GOT3 (cell line): ENCODE measurements at places on chromosomes 5 and 9.

DNA sequence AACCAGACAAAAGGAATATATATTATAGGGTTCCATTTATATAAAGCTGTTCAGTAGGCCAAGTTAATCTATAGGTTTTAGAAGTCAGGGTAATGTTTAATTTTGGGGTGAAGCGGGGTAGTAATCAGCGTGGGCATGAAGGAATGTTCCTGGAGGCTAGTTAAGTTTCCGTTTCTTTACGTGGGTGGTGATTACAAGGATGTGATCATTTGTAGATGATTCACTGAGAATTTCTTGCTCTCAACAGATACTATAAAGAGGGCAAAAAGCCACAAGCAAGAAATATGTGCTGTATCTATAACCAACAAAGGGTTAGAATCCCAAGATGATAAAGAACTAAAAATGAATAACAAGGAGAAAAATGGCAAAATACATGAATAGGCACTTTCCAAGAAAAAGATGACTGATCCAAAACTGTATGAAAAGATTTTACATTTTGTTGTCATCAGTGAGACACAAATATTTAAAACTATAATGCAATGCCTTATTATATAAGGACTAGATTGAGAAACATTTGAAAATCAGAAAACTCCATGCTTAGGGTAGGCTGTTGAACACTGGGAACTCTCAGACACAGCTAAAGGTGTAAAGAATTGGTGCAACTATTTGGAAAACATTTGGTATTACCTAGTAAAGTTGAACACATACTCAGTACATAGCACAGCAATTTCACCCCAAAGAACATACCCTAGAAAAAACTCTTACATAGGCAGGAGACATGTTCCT is 224.3 kb upstream of the S1PR3 start:
- no peak for DNase-seq

- DNase-seq: no peak
These were observed 15.7 kb downstream of the RFK start for GRCh38 chr9:76378367-76379073.

DNA sequence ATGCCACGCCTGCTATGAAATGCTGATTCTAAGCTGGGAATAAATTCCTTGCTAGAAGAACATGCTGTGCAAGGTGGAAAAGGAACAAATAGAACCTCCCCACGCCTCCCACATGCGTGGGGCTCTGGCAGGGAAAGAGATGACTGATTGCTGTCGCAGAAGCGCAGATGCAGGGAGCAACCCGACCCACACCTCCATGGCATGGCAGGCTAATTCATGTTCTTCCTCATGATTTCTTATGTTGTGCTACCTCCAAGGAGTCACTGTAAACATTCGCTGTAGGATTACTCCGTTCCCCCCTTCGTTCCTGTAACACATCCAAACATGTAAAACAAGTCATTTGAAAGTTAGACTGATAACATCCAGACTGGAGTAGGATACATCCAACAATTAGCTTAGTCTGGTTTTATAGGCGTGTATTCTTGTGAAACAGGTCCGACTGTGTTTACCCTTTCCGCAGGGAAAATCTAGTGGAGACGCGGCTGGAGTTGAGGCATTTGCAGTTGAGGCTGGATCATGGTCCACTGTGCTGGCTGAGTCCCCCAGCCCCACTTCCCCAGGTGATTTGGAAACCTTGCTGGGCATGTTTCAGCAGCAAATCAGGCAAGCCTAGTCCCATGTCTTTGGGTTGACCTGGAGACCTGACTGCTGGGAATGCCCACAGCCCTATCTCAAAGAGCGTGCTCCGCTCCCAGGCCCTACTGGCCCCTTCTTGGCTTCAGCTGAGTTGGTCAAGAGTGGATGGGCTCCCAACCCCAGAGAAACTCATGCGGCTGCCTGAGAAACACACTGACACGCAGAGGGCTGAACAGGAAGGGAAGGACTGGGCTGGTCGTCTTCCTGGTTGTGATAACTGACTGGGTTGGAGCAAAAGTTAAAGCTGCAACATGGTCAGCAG is 24.8 kb upstream of the ANKRD33B start:
- DNase-seq: no peak

DNA sequence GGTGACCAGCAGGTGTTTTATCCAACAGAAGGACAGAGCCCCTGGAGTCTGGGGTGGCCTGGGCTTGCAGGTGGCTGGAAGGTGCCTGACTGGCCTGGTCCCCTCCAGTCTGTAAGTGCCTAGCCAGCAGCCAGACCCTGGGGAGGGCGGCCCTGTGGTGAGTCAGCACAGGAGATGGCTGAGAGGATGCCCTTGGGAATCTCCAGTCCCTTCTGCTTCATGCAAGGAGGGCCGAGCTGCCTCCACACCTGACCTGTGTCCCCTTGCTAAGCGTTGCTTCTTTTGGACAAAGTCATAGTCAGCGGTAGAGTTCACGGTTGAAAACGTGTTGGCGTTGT is 20.2 kb downstream of the OBP2B start:
- no peak for DNase-seq

DNA sequence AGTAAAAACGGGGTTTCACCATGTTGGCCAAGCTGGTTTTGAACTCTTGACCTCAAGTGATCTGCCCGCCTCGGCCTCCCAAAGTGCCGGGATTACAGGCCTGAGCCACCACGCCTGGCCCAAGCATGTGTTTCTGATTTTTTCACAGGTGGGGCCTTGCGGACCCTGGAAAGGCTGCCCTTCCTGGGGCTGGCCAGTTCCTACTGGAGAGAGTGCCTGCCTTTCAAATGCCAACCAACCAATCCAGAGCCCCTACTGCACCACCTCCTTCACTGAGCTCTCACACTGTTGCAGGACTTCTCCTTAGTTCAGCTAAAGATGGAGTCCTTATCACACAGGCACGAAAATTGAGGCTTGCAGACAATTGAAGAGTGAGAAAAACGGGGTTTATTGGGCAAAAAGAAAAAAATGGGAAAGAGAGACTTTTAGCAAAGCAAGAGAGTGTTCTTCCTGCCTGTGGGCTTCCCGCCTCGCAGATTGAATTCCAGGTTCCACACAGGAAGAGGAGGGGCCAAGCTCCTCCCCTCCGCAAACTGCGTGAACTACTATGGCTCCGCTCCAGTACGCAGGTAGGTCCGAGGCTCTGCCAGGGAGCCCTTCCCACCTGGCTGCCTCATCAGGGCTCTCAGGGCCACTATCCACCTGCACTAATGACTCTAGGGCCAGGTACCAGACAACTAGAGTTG is 8.3 kb upstream of the CMBL start:
- DNase-seq: no peak

- DNase-seq: no peak
These were observed 53.3 kb upstream of the SLIT3 start for GRCh38 chr5:169354263-169354662.

DNA sequence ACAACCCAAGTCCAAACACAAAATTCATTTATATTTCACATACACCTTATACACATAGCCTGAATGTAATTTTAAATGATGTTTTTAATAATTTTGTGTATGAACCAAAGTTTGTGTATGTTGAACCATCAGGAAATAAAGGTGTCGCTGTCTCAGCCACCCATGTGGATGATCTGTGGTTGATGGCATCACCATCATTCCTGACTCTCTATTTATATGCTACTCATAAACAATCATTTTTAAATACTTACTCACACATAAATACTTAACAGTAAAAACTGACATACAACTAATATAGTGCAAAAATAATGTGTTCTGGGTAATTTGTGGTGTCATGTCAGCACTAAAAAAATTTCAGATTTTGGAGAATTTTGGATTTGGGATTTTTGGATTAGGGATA is 38.4 kb downstream of the SMC5 start:
- no peak for DNase-seq

DNA sequence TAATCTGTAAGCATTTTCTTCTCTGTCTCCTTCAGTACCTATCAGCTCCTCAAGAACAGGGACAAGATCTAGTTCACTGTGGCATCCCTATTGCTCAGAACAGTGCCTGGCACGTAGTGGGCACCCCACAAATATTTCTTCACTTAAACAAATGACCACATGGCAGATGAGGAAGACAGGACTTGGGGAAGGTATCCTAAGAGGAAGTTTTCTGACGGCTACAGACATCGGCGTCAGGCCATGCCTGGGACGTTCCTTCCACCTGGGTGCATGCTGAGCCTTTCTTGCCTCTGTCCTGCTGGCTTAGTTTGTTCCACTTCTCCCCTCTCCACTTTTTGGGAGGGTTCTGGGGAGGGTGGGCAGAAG is 60.2 kb downstream of the NEURL1B start:
- DNase-seq: no peak

DNA sequence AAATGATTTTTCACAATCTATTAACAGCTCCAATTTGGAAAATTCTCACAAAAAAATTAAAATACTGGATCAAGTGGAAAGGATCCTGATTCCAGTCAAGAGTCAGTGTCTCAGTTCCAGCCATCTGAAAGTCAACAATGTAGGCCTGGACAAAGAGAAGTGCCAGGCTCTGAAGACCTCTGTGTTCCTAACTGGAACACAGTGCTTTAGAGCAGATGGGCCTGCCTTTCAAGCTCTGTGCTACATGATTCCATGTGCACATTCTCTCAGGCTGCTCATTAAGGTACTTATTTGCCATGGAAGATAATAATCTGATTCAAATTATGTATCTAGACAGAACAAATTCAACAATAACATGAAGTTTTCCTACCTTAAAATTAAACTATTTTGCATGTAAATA is 30.2 kb upstream of the ALDH1A1 start:
- no peak for DNase-seq

GRCh38 chr5:159096243-159096923 is 3.3 kb downstream of the EBF1 start:
- no peak for DNase-seq

- DNase-seq: no peak
These were observed 18.6 kb upstream of the CFAP95 start for GRCh38 chr9:69801989-69802388.

DNA sequence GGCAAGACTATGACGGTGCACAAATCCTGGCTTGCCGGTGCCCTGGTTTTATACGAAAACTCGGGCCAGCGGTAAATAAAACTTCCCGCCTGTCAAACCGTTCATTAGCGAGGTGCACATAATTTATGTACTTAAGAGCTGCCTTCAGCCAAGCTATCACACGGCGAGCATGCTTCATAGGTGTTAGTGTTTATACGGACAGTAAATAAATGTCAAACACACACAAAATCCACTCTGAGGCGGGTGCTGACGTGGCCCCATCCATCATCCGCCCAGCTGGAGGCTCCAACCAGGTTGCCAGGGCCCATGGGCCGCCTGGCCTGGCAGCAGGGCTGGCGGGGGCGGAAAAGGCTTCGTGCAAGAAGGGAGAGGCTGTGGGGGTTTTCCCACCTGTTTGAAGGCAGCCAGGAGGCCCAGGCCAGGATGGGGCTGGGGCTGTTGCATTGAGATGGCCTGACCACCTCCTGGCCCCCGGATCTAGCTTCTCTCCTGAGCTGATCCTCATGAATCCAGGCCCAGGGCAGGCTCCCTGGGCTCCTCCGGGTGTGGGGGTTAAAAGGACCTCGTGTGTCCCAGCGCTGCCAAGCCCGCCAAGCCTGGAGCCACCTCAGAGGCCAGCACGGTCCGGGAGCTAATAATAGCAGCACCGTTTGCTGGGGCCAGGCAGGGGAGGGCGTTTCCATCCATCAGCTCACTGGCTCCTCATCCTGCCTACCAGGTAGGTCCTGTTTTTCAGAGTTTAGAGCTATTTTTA is 43.2 kb downstream of the BARX1 start:
- no peak for DNase-seq

DNA sequence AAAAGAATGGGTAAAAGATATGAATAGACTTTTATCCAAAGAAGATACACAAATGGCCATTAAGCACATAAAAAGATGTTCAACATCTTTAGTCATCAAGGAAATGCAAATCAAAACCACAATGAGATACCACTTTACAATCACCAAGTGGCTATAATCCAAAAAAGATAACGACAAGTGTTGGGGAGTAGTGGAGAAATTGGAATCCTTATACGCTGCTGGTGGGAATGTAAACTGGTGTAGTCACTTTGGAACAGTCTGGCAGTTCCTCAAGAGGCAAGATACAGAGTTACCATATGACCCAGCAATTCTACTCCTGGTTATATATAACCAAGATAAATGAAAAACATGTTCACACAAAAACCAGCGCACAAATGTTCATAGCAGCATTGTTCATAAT is 234.9 kb downstream of the SPATA31D1 start:
- DNase-seq: no peak

DNA sequence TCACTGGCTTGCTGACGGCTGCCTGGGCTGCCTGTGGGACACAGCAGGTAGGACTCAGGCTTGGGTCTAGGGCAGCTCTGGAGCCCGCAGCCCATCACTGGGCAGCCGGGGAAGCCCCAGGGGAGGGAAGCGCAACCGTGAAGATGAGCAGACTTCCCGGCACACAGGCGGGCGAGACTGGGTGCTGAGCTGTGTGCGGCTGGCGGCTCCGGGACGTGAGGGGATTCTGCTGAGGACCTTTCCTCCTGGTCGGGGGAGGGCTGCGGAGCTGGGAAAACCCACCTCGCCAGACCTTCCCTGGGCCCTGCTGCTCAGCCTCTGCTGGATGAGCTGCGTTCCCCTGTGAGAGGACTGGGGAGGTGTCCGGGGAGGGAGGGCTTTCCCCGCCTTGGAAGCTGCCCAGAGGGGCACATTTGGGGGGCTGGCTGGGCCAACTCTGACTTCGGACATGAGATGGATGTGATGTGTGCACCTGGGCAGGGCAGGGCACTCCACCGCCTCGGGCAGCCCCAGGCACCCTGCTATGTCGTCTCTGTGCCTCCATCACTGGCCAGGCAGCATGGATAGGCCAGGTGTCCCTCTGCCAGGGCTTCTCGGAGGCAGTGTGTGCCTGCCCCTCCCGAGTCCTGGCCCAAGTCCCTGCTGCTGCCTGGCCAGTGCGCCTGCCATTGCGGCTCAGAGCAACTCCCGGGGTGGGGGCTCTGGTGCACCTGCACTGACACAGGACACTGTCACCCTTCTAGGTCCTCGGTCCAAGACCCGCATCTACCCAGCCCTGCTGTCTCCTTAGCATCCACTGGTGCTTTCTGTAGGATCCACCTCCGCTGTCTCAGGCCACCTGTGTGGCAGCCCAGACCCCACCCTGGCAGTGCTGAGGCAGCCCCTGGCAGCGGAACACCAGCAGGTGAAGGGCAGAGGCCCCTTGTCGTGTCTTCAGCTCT is 66.4 kb downstream of the COL5A1 start:
- DNase-seq: no peak

DNA sequence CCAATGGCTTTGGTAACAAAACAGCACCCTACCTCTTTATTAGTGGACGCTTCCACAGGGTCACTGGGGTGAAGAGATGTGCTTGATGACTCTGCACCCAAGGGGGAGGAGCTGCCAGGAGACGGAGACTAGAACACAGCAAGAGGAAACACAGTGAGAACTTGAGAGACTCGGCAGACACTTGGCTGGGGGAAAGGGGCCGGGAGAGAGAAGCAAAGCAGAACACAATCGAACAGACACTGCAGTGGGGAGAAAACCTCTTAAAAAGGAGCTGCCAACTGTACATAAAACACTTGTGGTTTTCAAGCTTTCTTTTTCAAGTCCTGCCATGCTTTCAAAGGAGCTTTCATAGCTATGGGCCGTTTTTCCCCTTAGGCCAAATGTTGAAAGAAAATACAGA is 151.0 kb downstream of the ENTREP1 start:
- DNase-seq: no peak
